CD14-positive monocyte (primary cell): ENCODE measurements at places on chromosomes 16 and 17.

- H3K4me1 ChIP-seq, result peaks cover 17% of the 10 kb centered on the region
- no peak for DNase-seq
- no peak overlapping the region for H3K4me3 ChIP-seq
- no peak overlapping the region for H3K27ac ChIP-seq
Observed at GRCh38 chr17:43660816-43661493, 767 bp downstream of the MEOX1 start.

GRCh38 chr17:1661045-1661444, 11.4 kb upstream of the RILP start:
- no peak overlapping the region for H3K4me3 ChIP-seq

GRCh38 chr17:76370261-76370993, 14.0 kb upstream of the SPHK1 start:
- no peak overlapping the region for H3K27ac ChIP-seq
- H3K27me3 ChIP-seq, result no peaks in the 10 kb centered on the region
- H3K4me1 ChIP-seq, result no peaks in the 10 kb centered on the region
- no peak for DNase-seq
- no peak overlapping the region for H3K4me3 ChIP-seq
- H3K36me3 ChIP-seq, result no peaks in the 10 kb centered on the region

DNA sequence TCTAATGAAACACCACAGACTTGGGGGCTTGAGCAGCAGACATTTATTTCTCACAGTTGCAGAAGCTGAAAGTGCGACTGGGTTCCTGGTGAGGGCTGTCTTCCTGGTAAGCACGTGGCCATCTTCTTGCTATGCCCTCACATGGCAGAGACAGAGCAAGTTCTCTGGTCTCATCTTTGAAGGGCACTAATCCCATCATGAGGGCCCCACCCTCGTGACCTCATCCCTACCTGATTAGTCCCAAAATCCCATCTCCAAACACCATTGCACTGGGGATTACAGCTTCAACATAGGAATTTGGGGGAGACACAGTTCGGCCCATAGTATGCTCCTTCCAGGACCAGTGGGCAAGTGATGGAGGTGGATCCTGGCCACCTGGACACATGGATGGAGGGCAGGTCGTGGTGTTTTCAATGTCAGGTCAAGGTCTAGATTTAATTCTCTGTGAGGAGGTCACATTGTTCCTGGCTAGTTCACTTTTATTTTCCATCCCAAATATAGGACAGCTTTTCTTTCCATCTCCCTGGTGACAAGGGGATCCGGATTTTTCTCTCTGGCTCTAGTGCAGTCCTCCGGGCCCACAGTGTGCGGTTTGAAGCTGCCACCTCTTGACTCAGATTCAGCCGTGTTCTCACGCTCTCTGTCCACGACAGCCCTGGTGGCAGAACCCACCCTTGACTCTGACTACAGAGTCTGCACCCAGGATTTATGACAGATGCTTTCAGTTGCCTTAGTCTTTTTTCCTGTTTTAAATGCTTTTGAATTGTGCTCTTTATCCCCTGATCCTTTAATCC, 160.5 kb upstream of the NOL11 start:
- peaks cover 10% of the 10 kb centered on the region for H3K36me3 ChIP-seq
- DNase-seq, result no peak
- H3K27me3 ChIP-seq, result no peaks in the 10 kb centered on the region
- no peak overlapping the region for H3K4me3 ChIP-seq

- no peaks in the 10 kb centered on the region for H3K4me1 ChIP-seq
- no peak overlapping the region for H3K27ac ChIP-seq
- no peak overlapping the region for H3K4me3 ChIP-seq
- peaks cover 60% of the 10 kb centered on the region for H3K36me3 ChIP-seq
- no peak for DNase-seq
- H3K27me3 ChIP-seq, result no peaks in the 10 kb centered on the region
Observed at GRCh38 chr17:60332574-60332973, 59.4 kb downstream of the USP32 start.

GRCh38 chr17:67369676-67370075, 3.3 kb upstream of the PSMD12 start:
- H3K27me3 ChIP-seq, result no peaks in the 10 kb centered on the region
- H3K4me1 ChIP-seq, result peaks cover 22% of the 10 kb centered on the region
- H3K36me3 ChIP-seq, result no peaks in the 10 kb centered on the region
- no peak overlapping the region for H3K4me3 ChIP-seq
- DNase-seq, result no peak

DNA sequence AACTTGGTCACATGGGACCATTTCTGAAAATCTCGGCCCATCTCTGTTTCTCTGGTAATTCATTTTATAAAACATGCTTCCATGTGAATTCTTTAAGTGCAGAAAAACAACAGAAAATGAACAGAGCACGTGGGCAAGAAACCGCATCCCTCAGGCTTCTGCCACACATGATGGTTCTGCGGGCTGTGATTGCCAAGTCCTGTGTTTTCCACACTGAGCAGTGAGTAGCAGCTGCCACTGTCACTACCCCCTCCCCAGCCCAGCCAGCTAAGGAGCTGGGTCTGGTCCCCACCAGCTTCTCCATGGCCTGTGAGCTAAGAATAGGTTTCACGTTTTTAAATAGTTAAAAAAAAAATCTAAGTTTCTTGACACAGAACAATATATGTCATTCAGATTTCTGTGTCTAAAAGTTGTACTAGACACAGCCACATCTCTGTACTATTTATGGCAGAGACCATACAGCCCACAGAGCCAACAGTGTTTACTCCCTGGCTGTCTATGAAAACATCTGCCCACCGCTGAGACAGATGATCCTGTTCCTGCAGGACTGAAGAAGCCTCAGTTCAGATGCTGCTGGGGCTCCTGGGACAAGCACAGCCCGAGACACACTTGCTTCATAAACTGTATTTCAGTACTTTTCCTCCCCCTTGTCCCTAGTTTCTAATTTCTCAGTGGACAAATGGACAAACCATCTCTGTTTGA, 41.5 kb downstream of the USP22 start:
- peaks cover 75% of the 10 kb centered on the region for H3K36me3 ChIP-seq
- no peak overlapping the region for H3K27ac ChIP-seq
- no peaks in the 10 kb centered on the region for H3K4me1 ChIP-seq

GRCh38 chr17:17071531-17072360, 29.5 kb downstream of the MPRIP start:
- DNase-seq, result no peak
- no peak overlapping the region for H3K27ac ChIP-seq
- no peaks in the 10 kb centered on the region for H3K27me3 ChIP-seq
- peaks cover 6% of the 10 kb centered on the region for H3K4me1 ChIP-seq
- H3K36me3 ChIP-seq, result peaks cover 26% of the 10 kb centered on the region

GRCh38 chr17:7459961-7460545, 15.2 kb downstream of the CHRNB1 start:
- peaks cover 8% of the 10 kb centered on the region for H3K4me1 ChIP-seq
- no peak overlapping the region for H3K4me3 ChIP-seq
- H3K36me3 ChIP-seq, result peaks cover 25% of the 10 kb centered on the region
- no peak overlapping the region for H3K27ac ChIP-seq
- no peaks in the 10 kb centered on the region for H3K27me3 ChIP-seq

DNA sequence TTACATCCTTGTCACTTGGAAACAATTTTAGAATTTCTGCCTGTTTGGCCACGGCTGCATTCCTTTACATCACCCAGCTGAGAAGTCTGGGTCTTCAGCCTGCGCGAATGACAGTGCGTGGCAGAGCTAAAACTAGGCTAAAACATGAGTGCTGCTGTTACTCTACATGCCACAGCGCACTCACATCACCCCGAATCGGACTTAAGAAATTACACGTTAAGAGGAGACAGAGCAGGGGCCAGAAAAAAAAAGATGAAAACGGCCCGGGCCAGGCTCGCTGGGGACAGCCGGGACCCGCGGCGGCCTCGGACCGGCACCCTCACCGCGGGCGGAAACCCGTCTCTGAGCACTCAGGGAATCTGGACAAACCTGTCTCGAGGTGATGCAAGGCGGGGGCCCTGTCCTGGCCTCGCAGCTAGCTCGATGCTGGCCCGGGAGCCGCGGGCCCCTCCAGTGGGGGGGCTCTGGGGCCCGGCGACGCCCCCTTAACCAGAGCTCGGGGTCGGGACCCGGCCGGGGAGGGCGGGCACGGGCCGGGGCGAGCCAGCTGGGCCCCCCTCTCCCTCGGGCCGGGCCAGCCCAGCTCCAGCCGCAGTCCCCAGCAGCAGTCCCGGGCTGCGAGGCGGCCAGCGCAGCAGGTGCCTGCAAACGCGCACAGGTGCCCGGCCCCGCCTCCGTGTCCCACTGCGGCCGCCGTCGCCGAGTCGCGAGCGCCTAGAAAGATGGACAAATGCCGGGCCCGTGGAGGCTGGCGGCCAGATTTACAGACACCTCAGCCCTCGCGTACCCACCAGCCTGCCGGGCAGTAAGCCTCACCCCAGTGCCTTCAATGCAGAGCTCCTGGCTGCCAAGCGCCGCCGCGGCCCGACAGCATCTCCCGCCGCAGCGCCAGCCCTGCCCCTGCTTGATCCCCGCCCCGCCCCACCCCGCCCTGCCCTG, at the start of gene AKTIP:
TSS of gene AKTIP (minus strand) at position 879 of the 939 bp plus-strand sequence. CDS start 2,950 bp downstream, outside the sequence.
- H3K27ac ChIP-seq, result peak within 1 kb of the TSS; percentile 78
- peak within 1 kb of the TSS; percentile 72 for H3K4me3 ChIP-seq
- no peak for DNase-seq
- H3K36me3 ChIP-seq, result peaks cover 21% of the 10 kb centered on the region
- peaks cover 3% of the 10 kb centered on the region for H3K27me3 ChIP-seq

DNA sequence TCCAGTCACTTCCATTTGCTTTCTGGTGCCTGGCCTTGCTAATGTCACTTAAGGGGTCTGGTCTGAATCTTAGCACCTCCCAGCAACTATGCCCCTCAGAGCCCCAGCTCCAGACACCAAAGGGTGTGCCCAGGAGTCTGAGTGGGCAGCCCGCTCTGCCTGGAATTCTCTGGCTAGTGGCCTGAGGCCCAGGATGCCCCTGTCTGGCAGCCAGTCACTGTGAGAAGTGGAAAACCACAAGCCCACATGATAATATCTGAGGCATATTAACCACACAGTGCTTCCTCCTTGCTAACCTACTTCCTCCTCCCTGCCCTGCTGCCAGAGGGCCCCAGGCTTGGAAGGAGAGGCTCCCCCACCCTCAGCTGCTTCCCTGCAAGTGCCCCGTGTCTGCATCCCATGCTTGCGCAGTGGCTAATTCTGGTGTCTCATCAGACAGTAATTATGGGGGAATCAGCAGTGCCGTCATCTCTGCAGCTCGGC, 14.0 kb downstream of the SRCIN1 start:
- no peak overlapping the region for H3K4me3 ChIP-seq
- peak; percentile 67 for DNase-seq
- peaks cover 19% of the 10 kb centered on the region for H3K4me1 ChIP-seq
- H3K36me3 ChIP-seq, result no peaks in the 10 kb centered on the region
- peaks cover 89% of the 10 kb centered on the region for H3K27me3 ChIP-seq

DNA sequence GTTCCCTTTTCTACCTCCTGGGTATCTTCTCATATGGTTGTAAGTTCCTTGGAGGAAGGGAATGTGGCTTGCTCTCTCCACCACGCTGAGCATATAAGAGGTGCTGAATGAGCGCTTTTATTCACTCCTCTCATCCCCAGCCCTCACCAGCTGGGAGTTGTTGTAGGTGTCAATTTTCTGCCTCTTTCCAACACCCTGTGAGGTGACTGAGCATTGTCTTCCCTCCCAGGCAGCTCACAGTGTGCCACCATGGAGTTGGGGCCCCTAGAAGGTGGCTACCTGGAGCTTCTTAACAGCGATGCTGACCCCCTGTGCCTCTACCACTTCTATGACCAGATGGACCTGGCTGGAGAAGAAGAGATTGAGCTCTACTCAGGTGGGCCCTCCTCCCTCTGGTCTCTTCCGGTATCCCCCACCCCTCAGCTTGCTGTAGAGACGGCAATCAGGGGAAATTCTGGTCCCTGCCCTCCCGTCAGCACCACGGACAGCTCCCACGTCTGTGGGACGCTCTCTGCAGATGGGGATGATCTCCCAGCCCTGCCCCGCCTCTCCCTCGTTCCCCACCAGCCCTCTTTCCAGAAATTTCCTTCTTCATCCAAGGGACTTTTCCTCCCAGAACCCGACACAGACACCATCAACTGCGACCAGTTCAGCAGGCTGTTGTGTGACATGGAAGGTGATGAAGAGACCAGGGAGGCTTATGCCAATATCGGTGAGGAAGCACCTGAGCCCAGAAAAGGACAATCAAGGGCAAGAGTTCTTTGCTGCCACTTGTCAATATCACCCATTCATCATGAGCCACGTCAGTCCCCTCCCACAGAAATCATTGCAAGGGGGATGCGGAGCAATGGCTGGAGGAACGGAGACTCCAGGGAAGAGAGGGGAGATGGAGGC, 18.3 kb downstream of the CIITA start:
- no peaks in the 10 kb centered on the region for H3K27me3 ChIP-seq
- H3K4me3 ChIP-seq, result no peak overlapping the region
- peak overlapping the region; percentile 77 for H3K27ac ChIP-seq
- H3K4me1 ChIP-seq, result peaks cover 73% of the 10 kb centered on the region
- H3K36me3 ChIP-seq, result peaks cover 49% of the 10 kb centered on the region

DNA sequence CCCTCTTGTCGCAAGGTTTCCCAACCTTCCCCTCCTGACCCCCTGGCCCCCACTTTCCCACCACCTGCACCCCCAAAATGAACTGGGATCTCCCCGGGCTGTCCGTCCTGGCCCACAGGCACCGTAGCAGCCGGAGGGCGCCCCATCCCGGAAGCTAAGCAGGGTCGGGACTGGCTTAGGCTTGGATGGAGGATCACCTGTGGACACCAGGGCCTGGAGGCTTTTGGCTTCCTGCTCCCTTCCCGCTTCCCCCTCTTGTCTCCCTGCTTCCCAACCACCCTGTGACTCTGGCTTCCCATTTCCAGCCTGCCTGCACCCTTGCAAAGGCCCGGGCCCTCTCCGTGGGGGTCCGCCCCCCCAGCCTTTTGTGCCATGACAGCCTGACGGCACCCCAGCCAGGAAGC, 2291.3 kb downstream of the TP53TG3F start:
- H3K4me1 ChIP-seq, result no peaks in the 10 kb centered on the region
- H3K27me3 ChIP-seq, result no peaks in the 10 kb centered on the region
- H3K36me3 ChIP-seq, result no peaks in the 10 kb centered on the region
- no peak overlapping the region for H3K27ac ChIP-seq
- H3K4me3 ChIP-seq, result no peak overlapping the region
- DNase-seq, result no peak

DNA sequence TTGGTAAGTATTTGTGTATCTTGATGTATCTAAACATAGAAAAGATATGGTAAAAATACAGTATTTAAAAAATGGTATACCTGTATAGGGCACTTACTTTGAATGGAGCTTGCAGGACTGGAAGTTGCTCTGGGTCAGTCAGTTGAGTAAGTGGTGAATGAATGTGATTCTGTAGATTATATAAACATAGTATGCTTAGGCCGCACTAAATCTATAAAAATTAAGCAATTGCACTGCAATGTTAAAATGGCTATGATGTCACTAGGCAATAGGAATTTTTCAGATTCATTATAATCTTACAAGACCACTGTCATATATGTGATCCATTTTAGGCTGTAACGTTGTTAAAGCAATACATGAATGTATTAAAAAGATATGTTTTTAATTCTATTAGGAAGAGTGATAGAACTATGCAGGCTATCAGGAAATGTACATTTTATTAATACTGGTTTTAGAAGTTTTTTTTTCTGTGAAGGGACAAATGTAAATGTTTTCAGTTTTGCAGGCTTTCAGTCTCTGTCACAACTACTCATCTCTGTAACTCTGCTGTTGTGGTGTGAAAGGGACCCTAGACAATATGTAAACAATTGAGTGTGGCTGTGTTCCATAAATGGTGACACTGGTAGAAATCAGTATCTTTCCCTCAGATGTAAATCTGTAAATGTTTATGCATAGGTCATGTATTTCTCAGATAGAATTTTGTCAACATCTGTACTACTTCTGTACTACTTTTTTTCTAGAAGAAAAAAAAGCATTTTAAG, 10.5 kb downstream of the CBFB start:
- H3K36me3 ChIP-seq, result peaks cover 13% of the 10 kb centered on the region
- DNase-seq, result no peak
- no peak overlapping the region for H3K27ac ChIP-seq
- H3K4me1 ChIP-seq, result peaks cover 7% of the 10 kb centered on the region
- H3K4me3 ChIP-seq, result no peak overlapping the region

- peaks cover 90% of the 10 kb centered on the region for H3K36me3 ChIP-seq
- H3K4me3 ChIP-seq, result no peak overlapping the region
- H3K27me3 ChIP-seq, result no peaks in the 10 kb centered on the region
- peak; percentile 29 for DNase-seq
- peak overlapping the region; percentile 46 for H3K27ac ChIP-seq
Observed at GRCh38 chr17:4973256-4974114, 5.9 kb upstream of the SPAG7 start.
